Urinary bladder (tissue), 4 donors: ENCODE measurements at places on chromosomes 5 and 9. TPM values are rescaled to one million over a fixed set of nuclear protein-coding genes. Genes with fewer than 3 reads are reported as not detected.

The SHC3 gene
- 2.0 TPM for total RNA-seq

The TSLP gene
- 2.4 TPM for total RNA-seq

The KDM4C gene
- total RNA-seq = 66.1 TPM

The ACSL6 gene
- total RNA-seq = 2.3 TPM

The WWC1 gene
- total RNA-seq = 7.1 TPM

The AFAP1L1 gene
- 27.9 TPM for total RNA-seq

The PCDHA4 gene
- total RNA-seq = 1.1 TPM

The OCLN gene
- total RNA-seq = 18.2 TPM

The TRIM36 gene
- total RNA-seq = 1.8 TPM

The CDC25C gene
- total RNA-seq = 6.1 TPM

The RNF183 gene
- 0.26 TPM for total RNA-seq

The INSL6 gene
- total RNA-seq = not detected

The TTC39B gene
- 22.4 TPM for total RNA-seq

The NKD2 gene
- total RNA-seq = 1.3 TPM

The GFI1B gene
- 0.26 TPM for total RNA-seq

The PRR16 gene
- 7.6 TPM for total RNA-seq

The KIF4B gene
- total RNA-seq = 0.05 TPM

The SIT1 gene
- 0.48 TPM for total RNA-seq

The RLN1 gene
- 0.42 TPM for total RNA-seq

The NME5 gene
- 6.7 TPM for total RNA-seq

The SPATA9 gene
- 2.1 TPM for total RNA-seq

The PCDHGA12 gene
- 7.8 TPM for total RNA-seq

The IL4 gene
- not detected for total RNA-seq

The CAMK2A gene
- 1.8 TPM for total RNA-seq

The FUT7 gene
- total RNA-seq = not detected

The S1PR3 gene
- 47.8 TPM for total RNA-seq

The ROR2 gene
- 28.2 TPM for total RNA-seq

The PDLIM4 gene
- total RNA-seq = 17.4 TPM

The TLX3 gene
- total RNA-seq = 0.32 TPM

The MCC gene
- total RNA-seq = 60.7 TPM

The UBAP2 gene
- 51.0 TPM for total RNA-seq

The CLIC3 gene
- 3.6 TPM for total RNA-seq

The MYMK gene
- total RNA-seq = 1.2 TPM

The PCA3 gene
- 0.26 TPM for total RNA-seq

The ADAMTSL2 gene
- 2.2 TPM for total RNA-seq

The LHX3 gene
- not detected for total RNA-seq

The PLPP7 gene
- total RNA-seq = 4.1 TPM

The AK8 gene
- 1.0 TPM for total RNA-seq

The DPYSL3 gene
- total RNA-seq = 254 TPM

The ZNF367 gene
- total RNA-seq = 22.0 TPM

The MARCOL gene
- not detected for total RNA-seq

The PKD2L2 gene
- 0.21 TPM for total RNA-seq
